ENCODE measurements at places on chromosomes 1 and 21.

- peak; percentile 44 for DNase-seq
These were observed 51.1 kb downstream of the SKI start for GRCh38 chr1:2279210-2279639.

DNA sequence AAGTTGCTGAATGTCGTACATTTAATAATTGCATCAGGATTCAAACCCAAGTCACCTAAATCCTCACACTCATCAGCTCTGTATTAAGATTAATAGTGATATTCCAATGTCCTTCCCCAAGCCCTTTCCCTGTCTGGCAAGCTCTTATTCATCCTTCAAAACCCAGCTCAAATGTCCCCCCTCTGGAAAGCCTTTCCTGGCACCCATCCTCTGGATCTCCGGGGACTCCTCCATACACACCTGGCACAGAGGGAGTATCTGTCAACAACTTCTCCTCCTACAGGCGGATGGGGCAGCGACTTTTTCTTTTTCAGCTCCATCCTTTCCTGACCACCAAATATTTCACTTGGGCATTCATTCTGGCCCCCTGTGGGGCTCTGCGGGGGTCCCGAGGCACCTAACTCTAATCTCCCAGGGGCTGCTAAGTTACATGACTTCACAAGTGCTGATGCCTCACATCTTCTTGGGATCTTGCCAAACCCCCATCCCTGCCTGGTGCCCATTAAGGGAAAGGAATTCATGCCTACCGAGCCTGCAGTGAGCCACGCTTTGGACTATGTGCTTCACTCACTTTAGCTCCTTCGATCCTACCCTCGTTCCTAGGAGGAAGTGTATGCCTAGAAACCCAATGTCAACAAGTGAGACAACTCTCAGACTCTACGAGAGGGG lies 15.2 kb downstream of the TINAGL1 start:
- DNase-seq = no peak

DNA sequence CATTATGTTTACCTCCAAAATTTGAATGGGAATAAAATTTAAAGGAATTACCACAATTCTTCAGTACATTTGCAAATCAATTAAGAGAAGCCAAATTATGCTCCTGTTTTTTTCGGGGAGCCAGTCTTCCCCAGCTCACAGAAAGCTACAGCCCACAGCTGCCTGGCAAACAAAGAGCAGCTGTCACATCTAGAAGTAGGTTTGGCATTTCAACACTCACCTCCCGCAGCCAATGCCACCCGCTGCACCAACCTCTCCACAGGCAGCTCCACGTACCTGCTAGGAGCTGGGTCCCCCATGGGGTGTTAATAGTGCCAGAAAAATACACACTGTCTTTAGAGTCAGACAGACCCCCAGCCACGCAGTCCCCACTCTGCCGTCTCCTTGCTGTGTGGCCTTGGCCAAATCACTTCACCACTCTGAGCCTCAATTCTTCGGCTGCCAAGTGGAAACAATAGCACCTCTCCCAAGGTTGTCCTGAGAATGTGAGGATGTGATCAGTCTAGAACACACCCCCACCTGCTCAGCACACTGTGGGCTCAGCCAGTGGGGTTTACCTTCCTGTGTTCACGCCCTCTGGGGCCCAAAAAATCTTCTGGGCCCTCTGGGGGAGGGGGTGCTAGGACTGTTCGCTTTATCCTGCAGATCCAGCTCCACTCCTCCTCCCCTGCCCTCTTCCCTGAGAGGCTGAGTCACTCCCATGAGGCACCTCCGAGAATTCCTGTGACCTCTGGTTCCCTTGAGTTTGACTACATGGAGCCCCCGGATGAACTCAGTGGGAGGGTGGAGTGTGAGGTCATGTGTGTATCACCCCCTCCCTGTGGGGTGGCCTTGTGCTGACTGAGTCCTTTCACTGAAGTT lies 204.3 kb upstream of the GRIK3 start:
- DNase-seq = no peak

DNA sequence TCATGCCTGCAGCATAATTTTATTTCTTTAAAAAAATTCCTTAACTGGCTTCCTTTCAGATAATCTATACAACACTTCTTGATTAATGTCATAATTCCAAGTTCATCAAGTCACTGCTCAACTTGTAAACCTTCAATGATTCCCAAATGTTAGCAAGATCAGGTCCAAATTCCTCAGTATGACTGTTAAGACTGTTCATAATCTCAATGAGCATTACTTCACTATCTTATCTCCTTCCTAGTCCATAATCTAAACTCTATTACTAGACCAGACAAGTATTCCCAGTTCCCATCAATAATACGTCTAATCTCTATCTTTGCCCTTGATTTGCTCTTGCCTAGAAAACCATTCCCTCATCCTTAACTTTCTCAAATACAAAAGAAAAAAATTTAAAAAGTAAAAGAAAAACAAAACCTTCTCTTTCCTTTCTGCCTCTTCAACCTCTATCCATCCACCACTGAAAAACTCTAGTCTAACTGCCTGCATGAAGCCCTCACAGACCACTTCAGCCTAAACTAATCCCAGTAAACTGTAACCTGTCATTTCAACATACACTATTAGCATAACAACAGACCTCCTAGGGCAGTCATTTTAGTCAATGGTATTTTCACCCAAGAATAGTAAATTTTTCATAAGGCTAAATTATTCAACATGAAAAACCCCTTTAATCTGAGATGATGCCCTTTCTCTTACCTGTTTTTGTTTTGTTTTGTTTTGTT lies 15.5 kb downstream of the LUZP1 start:
- DNase-seq = no peak

DNA sequence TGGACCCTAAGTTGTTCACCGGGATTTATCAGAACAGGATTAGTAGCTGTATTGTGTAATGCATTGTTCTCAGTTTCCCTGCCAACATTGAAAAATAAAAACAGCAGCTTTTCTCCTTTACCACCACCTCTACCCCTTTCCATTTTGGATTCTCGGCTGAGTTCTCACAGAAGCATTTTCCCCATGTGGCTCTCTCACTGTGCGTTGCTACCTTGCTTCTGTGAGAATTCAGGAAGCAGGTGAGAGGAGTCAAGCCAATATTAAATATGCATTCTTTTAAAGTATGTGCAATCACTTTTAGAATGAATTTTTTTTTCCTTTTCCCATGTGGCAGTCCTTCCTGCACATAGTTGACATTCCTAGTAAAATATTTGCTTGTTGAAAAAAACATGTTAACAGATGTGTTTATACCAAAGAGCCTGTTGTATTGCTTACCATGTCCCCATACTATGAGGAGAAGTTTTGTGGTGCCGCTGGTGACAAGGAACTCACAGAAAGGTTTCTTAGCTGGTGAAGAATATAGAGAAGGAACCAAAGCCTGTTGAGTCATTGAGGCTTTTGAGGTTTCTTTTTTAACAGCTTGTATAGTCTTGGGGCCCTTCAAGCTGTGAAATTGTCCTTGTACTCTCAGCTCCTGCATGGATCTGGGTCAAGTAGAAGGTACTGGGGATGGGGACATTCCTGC lies 3.9 kb upstream of the OLFML3 start:
- no peak for DNase-seq

- peak; percentile 47 for DNase-seq
These were observed 32.2 kb downstream of the POFUT2 start for GRCh38 chr21:45255381-45256020.

DNA sequence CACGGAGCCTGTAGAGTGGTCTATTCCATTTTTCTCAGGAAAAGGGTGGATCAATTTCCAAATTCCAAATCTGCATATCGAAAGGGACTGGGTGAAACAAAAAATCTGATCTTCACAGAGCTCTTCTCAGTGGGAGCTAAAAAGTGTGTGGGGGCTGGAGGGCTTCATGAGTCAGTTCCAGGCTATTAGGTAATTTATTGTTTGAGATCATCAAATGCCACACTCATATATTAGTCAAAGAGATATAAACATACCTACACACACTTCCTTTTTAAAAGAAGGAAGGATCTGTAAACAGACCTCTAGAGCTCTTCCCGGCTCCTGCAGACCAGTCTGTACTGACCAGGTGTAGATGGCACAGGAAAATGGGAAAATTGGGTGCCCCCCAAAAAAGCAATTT lies 175.4 kb downstream of the ZBTB18 start:
- no peak for DNase-seq

GRCh38 chr21:41521489-41522027 lies 13.6 kb upstream of the TMPRSS2 start:
- no peak for DNase-seq

- no peak for DNase-seq
These were observed 19.9 kb downstream of the ALDH4A1 start for GRCh38 chr1:18882486-18882885.

DNA sequence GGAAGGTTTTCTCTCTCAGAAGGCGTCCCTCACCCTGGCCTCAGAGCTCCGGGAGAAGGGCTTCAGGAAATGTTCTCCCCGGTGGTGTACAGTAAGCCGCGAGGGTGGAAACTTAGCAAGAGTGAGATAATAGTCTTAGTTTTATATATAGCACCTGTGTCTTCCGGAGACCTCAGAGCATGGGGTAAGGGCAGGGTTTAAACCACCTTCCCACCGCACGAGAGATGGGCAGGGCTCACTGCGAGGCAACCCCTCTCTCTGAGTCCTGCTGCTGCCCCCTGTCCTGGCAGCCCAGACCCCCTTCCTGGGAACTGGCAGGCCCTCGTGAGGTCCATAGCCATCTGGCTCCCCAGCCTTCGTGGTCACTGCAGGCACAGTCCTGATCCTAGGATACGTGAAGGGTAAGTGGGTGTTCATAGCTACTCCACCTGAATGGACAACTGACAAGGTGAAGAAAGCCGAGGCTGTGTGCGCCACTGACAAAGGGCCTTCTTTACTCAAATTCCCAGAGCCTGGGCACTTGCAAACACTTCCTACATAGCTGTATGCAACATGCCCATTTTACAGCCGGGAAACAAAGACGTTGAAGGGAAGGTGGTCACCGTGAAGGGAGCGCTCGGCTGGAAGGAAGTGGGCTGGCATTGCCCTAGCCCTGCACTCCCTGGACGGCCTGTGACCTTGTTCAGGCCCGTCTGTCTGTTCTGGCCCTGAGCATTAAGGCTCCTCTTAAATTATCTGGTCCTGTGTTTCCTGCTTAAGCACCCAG lies 26.9 kb downstream of the ITPKB start:
- DNase-seq = no peak

- no peak for DNase-seq
These were observed 48.4 kb downstream of the TRIM11 start for GRCh38 chr1:228358039-228358763.

GRCh38 chr1:87052400-87052799 lies 138.0 kb downstream of the HS2ST1 start:
- DNase-seq = no peak

DNA sequence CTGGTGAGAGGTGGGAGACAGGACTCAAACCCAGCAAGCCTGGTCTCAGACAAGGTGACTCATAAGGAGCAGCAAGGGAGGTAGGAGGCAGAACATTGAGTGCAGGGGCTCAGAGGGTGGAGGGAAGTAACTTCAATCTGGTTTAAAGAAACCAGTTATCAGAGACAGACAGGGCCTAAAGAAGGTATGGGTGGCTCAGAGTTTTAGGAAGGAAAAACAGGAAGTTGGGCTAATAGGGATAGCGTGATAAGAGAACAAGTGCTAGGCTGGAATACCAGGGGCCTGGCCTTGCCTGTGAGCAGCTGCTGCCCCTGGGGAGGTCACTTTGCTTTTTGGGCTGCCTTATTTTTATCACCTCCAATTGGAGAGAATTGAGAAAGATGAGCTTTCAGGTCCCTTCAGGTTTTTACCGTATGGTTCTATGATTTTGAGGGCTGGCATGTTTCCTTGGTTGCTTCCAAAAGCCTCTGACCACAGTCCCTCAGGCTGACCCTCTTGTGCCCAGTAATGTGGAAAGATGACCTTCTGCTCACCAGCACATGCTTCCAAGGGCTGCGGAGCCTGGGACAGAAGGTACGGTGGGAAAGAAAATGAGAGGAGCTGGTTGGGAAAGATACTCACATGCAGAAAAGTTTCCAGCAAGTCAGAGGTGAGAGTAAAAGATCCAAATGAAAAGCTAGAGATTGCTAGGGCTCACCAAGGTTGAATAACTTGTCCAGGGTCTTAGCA lies 77.0 kb downstream of the DDR2 start:
- DNase-seq = no peak

DNA sequence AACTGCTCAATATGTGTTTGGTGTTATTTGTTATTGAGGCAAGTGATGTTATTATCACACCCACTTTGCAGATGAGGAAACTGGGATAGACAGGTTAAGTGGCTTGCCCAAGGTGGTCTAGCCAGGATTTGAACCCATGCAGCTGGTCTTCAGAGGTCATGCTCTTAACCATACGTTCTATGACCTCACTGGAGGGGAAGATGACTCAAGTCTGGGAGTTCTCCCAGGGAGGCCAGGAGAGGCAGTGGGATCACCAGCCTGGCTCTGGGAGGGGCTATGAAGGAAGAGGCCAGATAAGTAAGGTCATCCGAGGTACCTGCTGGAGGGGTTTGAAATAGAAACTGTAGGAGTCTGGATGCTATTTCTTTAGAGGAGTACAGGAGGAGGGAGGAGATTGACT lies 95.3 kb downstream of the NAV1 start:
- no peak for DNase-seq

- DNase-seq = no peak
These were observed 268.5 kb downstream of the KCNJ6 start for GRCh38 chr21:37647781-37648180.

GRCh38 chr1:11804666-11805421 lies 920 bp downstream of the MTHFR start:
- DNase-seq = peak; percentile 67

DNA sequence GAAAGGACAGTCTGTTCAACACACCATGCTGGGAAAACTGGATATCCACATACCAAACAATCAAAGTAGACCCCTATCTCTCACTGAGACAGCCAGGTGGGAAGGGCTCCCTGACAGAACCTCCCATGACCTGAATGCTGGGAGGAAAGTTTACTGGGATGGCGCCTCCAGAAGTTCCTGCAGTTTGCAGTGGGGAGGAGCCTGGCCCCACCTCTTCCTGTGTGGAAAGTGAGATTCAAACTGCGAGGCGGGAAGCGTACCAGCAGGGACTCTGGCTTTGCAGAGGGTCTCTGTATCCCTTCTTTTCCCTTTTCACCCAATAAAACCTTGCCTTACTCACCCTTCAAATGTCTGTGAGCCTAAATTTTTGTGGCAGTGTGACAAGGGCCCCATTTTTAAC lies 190.7 kb downstream of the HHIPL2 start:
- no peak for DNase-seq

DNA sequence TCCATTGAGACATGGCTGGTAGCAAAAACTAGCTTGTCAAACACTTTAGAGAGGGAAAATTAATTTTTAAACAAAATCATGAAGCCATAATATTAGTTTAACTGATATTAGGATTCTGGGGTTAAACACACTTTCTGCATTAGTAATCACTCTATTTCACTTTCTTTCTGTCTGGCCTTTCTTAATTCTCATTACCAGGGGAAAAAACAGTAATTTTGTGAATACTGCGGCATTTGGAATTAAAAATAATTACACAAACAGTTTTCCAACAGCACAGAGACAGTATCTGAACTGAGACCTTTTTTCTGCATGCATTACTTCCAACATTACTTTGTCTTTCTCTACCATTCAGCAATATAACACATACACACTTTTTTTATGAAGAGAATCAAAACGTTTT lies 190.6 kb downstream of the MRPL39 start:
- no peak for DNase-seq

GRCh38 chr1:59752556-59753414 lies 62.0 kb upstream of the HOOK1 start:
- no peak for DNase-seq

- no peak for DNase-seq
These were observed 99.6 kb downstream of the ETS2 start for GRCh38 chr21:38905328-38905727.
